Stimulated activated CD4-positive, alpha-beta T cell treated with anti-CD3 and anti-CD28 coated beads, TNF-alpha, amount 100 ng/mL, for 48 hours (primary cell): ENCODE measurements at places on chromosomes 13 and 19.
A peak's percentile ranks its signal among the peaks of the same experiment; 100 is the strongest.

GRCh38 chr13:40231751-40232150 lies 434.7 kb downstream of the FOXO1 start:
- no peak for DNase-seq

- peak; percentile 80 for DNase-seq
These were observed 11.5 kb downstream of the APLP1 start for GRCh38 chr19:35879770-35880317.

DNA sequence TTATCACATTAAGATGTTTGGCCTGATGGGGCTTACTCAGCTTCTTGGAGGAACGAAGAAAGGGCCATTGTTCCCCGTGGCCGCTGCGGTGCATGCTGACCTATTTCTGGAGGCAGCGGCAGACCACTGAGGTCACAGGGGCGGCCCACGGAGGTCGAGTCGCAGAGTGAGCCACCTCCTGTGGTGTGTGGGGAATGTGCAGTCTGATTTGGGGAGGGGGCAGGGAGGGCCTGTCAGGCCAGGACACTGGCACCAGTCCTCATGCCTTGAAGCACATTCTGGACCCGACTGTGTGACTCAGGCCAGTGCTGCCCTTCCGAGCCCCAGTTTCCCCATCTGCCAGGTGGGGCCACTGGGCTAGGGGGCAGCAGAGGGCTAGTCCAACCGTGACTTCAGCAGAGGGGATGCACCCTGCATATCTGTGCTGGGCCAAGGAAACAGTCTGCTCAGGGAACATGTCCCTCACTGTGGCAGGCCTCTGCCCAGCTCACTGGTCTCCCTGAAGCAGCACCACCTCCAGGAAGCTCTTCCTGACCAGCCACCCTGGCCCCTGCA lies 6.3 kb downstream of the SLC7A10 start:
- no peak for DNase-seq

DNA sequence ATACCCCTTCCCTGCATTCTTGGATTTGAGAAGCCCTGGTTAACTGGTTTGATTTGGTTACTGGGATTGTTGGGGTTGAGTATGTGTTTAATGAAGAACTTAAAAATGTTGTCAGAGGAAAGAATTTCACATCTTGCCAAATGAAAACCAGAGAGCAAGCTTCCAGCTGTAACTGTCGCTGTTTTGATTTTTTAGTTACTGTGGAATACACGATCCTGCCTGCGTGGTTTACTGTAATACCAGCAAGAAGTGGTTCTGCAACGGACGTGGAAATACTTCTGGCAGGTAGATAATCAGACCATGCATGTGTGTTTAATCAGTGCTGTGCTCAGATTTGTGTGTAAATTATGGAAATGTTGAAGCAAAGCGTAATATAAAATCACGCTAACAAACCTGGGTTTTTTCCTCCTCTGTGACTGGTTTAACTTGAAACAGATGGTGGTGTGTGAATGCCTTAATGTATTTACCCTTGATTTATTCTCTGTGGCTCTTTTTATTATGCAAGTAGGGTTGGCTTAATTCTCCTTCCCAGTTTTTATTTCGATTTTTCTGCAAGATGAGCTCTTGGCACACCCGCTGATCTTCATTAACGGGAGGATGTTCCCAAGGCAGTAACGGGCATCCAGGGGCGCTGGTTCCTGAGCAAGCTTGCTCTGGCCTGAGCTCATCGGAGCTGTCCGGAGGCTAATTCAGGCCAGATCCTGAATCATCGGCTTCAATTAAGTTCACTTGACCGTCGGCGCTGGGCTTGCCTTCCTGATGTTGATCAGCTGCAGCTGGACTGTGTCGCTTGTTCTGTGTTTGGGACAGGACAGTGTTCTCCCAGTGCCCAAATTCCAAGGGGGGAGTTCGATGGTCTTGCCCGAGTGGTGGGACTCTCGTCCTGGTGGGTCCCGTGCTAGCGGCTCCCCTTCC lies 16.0 kb downstream of the UPF1 start:
- no peak for DNase-seq

DNA sequence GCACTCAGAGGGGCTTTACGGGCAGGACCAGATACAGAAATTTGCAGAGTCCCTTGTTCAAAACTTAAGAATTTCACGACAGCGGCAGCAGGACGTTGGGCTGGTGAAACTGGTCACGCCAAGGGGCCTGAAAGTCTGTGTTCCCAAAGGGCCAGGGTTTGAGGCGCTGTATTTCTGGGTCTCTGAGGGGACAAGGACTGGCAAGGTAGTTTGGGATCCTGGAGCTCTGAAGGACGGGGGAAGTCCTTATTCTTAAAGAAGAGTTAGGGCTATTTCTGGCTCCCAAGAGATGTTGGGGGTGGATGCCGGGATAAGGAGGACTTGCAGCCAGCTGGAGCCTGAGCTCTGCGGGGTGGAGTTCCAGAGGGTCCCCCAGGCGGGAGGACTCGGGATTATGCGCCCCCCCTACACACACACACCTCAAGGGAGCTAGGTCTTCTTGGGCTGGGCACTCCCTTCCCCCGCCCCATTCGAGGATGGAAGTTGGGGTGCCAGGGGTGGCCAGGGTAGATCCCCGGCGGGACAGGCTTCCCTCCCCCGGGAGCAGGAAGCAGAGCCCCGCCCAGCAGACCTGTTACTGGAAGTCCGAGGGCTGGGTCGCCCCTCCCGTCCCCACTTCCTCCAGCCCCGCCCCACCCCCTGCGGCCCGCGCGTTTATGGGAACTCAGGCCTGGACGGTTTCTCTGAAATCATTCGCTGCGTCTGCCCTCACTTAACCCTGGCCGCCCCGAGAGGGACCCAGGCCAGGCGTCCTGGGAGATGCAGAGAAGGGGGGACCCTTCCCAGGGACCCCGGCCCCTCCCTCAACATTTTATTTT lies 5.6 kb downstream of the BCL3 start:
- peak; percentile 75 for DNase-seq

- no peak for DNase-seq
These were observed 270.7 kb upstream of the MIR17HG start for GRCh38 chr13:91076830-91077229.

- DNase-seq, result no peak
These were observed 125.5 kb upstream of the TRPC4 start for GRCh38 chr13:37995092-37995491.

DNA sequence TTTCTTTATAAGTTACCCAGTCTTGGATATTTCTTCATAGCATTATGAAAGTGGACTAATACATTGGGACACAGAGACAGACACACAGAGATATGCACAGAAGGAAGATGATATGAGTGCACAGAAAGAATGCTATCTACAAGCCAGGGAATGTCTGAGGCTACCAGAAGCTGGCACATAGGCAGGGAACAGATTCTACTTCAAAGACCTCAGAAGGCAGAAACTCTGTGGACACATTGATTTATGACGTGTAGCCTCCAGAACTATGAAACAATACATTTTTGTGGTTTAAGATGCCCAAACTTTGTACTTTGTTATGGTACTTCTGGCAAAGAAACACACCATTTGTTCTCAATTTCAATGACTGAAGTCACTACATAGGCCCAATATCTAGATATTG lies 556.7 kb downstream of the PCDH9 start:
- DNase-seq, result no peak

DNA sequence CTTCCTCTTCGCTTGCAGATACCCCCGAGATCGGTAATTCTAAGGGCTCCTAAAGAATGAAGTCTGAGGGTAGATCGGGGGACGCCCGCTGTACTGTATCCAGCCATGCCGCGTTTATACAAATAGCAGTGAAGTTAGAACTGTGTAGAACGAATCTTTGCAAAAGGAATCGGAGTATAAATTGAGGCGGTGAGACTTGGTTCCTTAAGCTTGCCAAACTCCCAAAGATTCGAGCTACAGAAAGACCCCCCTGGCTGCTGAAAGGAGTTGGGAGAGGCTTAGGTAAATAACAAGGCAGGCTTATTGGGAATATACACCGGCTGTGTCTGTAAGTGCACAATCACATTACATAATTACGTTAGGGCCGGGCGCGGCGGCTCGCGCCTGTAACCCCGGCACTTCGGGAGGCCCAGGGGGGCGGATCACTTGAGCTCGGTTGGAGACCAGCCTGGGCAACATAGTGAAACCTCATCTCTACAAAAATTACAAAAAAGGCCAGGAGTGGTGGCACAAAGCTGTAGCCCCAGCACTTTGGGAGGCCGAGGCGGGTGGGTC lies 12.2 kb downstream of the TMEM160 start:
- DNase-seq, result no peak

DNA sequence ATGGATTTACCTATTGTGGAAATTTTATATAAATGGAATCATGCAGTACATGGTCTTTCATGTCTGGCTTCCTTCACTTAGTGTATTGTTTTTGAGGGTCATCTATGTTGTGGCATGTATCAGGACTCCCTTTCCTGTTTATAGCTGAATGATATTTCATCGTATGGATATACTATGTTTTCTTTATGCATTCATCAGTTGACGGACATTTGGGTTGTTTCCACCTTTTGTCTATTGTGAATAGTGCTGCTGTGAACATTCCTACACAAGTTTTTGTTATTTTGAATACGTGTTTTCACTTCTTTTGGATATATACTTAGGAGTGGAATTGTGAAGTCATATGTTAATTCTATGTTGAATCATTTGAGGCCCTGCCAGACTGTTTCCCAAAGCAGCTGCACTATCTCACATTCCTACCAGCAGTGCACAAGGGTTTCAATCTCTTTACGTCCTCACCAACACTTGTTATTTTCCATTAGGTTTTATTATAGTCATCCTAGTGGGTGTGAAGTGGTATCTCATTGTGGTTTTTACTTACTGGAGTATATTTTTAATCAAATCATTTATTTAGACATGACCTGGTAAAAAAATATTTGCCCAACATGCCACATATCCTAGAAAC lies 262.7 kb downstream of the DLEU7 start:
- DNase-seq, result no peak

- no peak for DNase-seq
These were observed 7.2 kb downstream of the DNAJC15 start for GRCh38 chr13:43030548-43030947.

DNA sequence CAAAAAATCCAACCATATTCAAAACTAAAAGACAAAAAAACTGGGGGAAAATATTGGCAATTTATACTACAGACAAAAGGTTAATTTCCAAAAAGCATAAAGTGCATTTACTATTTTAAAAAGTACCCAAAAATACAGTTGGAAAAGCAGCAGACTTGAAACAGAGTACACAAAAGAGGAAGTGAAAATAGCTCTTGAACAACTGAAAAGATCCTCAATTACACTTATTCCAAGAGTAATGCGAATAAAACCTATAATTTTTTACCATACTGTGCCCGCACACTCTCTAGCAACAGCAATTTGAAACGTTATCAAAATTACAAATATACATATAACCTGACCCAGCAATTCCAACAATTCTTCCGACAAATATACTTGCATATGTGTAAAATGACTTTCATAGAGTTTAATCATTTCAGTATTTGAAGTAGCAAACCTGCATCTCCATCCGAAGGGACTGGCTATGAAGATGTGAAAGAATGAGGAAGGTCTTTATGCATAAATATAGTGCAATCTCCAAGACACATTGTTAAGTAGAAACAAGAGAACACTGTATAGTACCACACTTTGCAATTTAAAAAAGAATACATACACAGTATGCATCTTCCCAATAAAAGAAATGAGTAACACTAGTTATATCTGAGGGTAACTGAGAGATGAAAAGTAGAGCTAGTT lies 25.4 kb downstream of the ALG5 start:
- no peak for DNase-seq

- no peak for DNase-seq
These were observed 739.1 kb downstream of the DIAPH3 start for GRCh38 chr13:59424661-59425060.
